CD8-positive, alpha-beta memory T cell (primary cell): ENCODE measurements at places on chromosomes 2 and 18. TPM values are rescaled to one million over a fixed set of nuclear protein-coding genes. Genes with fewer than 3 reads are reported as not detected.

SERPINB13 gene
- not detected for total RNA-seq

DNA sequence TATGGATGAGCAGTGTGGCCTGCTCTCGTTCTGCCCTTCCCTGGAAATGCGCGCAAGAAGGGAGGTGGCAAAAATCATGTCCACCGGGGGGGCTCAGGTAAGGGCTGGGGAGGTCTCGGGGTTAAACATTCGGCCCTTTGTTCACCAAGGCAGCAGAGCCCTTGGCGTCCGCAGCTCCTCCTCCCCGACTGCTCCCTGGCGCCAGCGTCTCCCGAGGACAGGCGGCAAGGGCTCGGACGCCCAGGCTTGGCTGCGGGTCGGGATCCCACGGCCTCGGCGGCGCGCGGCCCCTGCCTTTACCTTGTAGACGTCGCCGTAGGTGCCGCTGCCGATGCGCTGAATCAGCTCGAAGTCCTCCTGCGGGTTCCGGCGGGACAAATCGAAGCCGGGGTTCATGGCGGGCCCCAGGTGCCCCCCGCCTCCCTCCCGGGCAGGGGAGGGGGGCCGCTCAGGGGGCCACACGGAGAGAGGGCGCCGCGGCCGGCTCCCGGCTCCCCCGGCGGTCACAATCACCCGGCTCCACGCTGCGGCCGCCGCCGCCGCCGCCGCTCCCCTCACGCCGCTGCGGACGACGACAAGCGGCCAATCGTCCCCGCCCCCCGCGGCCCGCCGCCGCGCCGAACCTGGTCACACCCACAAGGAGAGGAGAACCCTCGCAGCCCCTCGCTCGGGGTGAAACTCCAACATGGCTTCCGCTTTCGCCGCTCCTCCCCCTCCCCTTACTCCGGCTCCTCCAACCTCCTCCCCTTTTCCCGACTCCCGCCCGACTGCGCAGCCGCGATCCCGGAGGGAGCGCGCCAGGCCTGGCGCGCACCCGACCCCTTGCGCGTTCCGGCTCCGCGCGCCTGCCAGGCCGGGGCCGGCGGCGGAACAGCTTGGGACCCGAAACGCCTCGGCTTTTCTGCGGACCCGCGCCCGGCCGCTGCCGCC is at the start of gene MAP4K3:
Gene MAP4K3, minus strand, starts transcription at position 694 of the 930 bp plus-strand sequence. Its CDS starts 298 bp downstream, at position 396.
- peak; percentile 61 for DNase-seq

DNA sequence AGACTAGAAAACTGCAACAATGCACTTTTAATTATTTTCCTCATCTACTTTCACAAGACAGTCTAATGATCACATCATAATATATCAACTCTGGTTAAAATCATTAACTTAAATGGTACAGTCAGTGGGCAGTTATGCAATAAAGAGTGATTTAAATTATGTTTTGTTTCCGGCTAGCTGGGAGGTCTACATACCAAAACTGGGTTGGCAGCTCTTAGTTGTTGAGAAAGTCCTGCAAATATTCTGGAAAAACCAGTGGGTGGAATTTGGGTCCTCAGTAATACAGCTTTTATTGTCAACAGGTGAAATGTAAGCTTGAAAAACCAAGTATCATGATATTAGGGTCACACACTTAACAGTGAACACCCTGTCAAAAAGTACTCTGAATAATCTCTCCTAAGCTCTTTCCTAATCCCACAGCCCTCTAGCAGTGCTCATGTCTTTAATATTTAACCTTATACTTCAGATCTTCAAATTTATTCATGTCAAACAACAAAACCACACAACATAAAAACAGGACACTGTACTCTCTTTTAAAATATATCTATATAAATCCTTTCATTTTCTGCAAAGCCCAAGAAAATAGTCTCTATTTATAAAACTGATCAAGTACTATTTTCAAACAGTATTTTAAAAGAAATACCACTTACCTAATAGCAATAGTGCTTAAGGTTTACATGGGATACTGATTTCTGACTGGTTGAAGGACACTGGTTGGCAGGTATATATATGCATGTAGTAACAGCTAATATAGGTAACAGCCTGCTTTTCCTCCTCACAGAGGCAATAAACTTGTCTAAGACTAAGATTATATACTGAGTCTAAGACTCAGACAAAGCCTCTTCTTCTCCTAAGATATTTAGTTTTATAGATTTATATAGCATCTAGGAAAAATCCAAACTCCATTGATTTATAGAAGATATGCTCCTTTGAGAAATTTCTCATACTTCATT is 103.8 kb downstream of the GAREM1 start:
- no peak for DNase-seq

TCF4 gene
- 0.47 TPM for total RNA-seq

IL1A gene
- total RNA-seq = 2.2 TPM

GRCh38 chr2:129779783-129780182 is 199.7 kb upstream of the RAB6C start:
- no peak for DNase-seq

- no peak for DNase-seq
These were observed 63.9 kb upstream of the SPATS2L start for GRCh38 chr2:200242570-200242969.
